DMS153 (cell line): ENCODE measurements at places on chromosomes 11 and 22.
A peak's percentile ranks its signal among the peaks of the same experiment; 100 is the strongest.

GRCh38 chr22:46977656-46978343 is 215.3 kb downstream of the TBC1D22A start:
- no peak for DNase-seq

- no peak for DNase-seq
Measured at GRCh38 chr11:1792461-1792860, 28.7 kb upstream of the CTSD start.

- no peak for DNase-seq
Measured at GRCh38 chr11:100735949-100736675, 49.0 kb downstream of the ARHGAP42 start.

- DNase-seq: no peak
Measured at GRCh38 chr22:38919631-38920190, 37.7 kb upstream of the APOBEC3A start.

DNA sequence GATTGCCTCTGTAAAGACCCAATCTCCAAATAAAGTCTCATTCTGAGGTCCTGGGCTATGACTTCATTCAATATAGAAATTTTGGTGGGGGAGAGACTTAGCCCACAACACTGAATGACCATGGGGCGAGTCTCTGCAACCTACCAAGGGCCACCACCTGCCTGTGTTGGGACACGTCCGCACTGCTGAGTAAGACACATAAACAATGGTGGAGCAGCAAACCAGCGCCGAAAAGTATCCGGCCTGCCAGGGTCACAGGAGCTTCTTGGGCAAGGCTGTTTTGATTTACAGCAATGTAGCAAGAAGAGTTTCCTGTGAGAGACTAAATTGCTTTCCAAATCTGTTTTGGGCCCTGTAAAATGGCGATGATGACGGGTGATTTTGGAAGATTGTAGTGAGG is 122.3 kb downstream of the SHANK2 start:
- DNase-seq: no peak

- DNase-seq: no peak
Measured at GRCh38 chr22:39268645-39269044, 23.9 kb upstream of the PDGFB start.

DNA sequence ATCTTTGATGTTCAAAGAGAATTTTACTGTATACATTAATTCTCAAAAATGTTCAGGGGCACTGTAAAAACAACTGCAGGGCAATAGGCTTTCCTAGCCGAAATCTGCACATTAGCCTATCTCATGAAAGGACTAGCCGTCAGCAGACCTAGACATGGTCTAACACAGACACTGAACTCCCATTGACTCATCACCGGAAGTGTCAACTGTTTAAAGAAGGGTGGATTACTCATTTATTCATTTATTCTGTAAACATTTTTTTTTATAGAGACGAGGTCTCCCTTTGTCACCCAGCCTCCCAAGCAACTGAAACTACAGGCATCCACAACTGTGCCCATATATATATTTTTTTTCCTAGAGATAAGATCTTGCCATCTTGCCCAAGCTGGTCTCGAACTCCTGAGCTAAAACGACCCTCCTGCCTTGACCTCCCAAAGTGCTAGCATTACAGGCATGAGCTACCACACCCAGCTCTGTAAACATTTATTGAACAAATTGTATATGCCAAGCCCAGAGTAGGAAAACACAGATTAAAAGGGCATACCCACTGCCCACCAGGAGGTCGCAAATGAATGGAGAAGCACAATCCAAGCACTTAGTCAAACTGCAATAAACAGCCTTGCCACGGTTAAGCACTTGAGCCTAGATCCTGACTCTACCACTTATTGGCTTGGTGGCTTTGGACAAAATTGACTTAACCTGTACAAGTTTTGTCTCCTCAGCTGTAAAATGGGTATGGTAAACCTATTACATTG is 26.6 kb downstream of the RAB30 start:
- DNase-seq: peak; percentile 63

DNA sequence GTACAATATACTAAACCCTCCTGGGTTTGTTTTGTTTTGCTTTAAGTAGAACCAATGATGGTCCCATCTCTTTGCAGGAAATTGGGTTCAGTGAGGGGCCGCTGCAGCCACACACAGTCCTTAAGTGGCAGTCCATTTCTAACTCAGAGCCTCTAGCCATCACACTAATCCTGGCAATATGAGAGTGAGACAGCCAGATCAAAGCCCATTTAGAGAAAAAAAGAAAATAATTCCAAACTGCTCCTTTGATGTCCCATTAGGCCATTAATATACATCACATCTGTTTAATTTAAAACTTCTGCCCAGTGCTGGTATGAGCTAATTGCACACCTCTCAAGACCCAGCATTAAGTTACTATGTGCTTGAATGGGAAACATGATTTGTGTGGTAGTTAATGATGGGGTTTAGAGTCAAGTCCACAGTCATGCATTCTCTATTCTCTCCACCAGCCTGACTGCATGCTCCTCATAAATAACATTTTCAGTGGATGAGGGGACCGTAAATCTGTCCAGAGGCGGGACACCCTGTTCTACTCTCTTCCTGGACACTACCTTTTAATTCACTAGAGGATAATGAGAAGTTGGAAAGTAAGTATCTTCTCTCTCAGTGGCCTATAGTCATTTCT is 53.8 kb upstream of the BIRC3 start:
- no peak for DNase-seq
